Posterior vena cava (tissue), 2 donors: ENCODE measurements at places on chromosomes 3 and 15.

- DNase-seq: no peak
These were observed 58.6 kb upstream of the TSC22D2 start for GRCh38 chr3:150349314-150350097.

DNA sequence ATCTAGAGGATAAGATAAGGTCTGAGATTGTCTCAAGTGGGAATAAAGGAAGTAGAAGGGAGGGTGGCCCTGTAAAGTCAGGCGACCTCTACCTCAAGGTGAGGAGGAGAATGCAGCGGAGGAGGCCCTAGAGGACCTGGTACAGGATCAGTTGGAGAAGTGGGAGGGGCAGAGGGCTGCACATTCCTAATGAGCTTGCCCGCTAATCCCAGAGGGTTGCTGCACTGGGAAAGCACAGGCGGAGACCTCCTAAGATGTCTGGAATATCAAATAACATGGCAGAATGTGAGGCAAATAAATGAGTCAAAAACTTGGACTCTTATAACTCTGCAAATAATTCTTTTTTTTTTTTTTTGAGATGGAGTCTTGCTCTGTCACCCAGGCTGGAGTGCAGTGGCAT is 30.2 kb upstream of the VPS8 start:
- no peak for DNase-seq

GRCh38 chr3:70855149-70855548 is 542.7 kb upstream of the MDFIC2 start:
- DNase-seq: no peak

- no peak for DNase-seq
These were observed 31.7 kb upstream of the MAP4 start for GRCh38 chr3:48047841-48048464.
